Stimulated activated CD8-positive, alpha-beta memory T cell treated with anti-CD3 and anti-CD28 coated beads, Interleukin-15, amount 100 ng/mL, for 1 hour (primary cell): ENCODE measurements at places on chromosomes 16 and 17.

GRCh38 chr17:78174346-78174869 lies 6.0 kb downstream of the SYNGR2 start:
- DNase-seq: no peak

DNA sequence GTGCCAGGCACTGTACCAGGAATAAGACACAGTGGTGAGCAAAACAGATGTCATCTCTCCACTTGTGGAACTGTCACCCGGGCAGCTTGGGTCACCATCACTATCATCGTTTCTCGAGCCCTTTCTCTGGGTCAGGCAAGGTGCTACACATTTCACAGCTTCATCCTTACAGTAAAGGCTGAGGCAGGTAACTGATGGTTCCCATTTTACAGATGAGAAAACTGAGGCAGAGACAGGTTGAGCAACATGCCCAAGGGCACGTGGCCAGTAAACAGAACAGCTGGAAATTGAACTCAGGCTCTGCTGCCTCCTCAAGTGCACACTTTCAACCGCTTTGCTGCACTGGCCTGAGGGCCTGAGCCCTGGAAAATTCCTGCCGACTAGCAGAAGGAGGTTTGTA lies 294.6 kb downstream of the XYLT1 start:
- no peak for DNase-seq

GRCh38 chr17:32946375-32947135 lies 18.6 kb downstream of the TMEM98 start:
- no peak for DNase-seq

DNA sequence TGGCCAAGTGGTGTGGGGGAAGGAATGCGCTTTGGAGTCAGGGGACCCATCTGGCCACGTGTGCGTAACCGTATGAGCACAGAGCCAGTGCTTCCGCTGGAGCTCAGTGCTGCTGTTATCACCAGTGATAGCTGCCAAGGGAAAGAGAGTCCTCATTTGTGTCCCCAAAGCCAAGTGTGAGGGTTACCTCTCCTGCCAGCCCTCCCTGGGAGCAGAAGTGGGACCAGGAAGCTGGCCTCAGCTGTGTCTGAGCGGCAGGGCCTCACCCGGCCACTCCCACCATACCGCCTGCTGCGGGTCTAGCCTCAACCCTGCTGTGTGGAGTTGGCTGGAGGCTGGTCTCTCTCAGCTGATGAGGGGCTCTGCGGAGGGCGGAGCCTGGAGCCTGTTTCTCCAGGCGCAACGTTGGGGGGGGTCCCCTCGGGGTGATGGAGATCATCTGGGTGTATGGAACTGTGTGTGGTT lies 44.5 kb downstream of the MEAK7 start:
- DNase-seq: no peak

GRCh38 chr16:49278944-49279725 lies 2.5 kb downstream of the CBLN1 start:
- DNase-seq: no peak

DNA sequence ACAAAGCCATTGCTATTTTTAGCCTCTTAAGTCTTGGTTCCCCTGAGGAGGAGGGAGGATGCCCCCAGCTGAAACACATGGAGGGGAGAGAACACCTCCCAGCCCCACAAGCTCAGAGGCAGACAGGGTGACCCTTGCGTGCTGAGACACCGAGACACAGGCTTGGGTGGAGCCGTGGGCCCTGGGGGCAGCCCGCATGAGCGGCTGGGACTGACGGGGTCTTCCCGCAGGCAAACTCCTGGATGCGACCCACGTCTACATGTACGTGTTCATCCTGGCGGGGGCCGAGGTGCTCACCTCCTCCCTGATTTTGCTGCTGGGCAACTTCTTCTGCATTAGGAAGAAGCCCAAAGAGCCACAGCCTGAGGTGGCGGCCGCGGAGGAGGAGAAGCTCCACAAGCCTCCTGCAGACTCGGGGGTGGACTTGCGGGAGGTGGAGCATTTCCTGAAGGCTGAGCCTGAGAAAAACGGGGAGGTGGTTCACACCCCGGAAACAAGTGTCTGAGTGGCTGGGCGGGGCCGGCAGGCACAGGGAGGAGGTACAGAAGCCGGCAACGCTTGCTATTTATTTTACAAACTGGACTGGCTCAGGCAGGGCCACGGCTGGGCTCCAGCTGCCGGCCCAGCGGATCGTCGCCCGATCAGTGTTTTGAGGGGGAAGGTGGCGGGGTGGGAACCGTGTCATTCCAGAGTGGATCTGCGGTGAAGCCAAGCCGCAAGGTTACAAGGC lies 9.8 kb downstream of the SLC16A3 start:
- no peak for DNase-seq

- DNase-seq: no peak
Observed at GRCh38 chr17:17058304-17058703, 16.0 kb downstream of the MPRIP start.
